Head of caudate nucleus (tissue), 42 donors: ENCODE measurements at places on chromosomes 2 and 18.
A peak's percentile ranks its signal among the peaks of the same experiment; 100 is the strongest.

- DNase-seq = no peak
These were observed 69.3 kb downstream of the NOL10 start for GRCh38 chr2:10620481-10620880.

DNA sequence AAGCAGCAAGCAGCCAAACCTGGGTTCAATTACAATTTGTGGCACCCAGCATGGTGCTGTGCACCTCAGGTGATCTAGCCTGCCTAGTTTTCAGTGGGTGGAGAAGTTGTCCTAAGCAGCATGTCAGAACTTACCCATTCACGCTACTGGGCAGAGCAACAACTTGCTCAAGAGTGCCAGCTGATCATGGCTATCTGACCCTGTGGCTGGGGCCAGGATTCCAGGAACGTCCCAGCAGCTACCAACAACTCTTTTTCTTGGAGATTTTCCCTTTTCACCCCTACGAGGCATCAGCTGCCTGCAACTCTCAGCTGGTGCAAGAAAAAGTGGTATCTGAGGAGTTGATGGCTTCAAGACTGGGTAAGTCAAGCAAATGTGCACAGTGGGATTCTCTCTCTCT is 83.5 kb downstream of the SH3YL1 start:
- DNase-seq = no peak

GRCh38 chr18:46856973-46857372 is 60.3 kb downstream of the PIAS2 start:
- DNase-seq = no peak

GRCh38 chr2:194166818-194167217 is 1490.2 kb upstream of the SLC39A10 start:
- DNase-seq = peak; percentile 17

- no peak for DNase-seq
These were observed 986 bp upstream of the DSG1 start for GRCh38 chr18:31316974-31317373.
